ENCODE measurements at places on chromosomes 2 and 18.

GRCh38 chr2:185618625-185619024, 120.0 kb upstream of the FSIP2 start:
- no peak for DNase-seq

DNA sequence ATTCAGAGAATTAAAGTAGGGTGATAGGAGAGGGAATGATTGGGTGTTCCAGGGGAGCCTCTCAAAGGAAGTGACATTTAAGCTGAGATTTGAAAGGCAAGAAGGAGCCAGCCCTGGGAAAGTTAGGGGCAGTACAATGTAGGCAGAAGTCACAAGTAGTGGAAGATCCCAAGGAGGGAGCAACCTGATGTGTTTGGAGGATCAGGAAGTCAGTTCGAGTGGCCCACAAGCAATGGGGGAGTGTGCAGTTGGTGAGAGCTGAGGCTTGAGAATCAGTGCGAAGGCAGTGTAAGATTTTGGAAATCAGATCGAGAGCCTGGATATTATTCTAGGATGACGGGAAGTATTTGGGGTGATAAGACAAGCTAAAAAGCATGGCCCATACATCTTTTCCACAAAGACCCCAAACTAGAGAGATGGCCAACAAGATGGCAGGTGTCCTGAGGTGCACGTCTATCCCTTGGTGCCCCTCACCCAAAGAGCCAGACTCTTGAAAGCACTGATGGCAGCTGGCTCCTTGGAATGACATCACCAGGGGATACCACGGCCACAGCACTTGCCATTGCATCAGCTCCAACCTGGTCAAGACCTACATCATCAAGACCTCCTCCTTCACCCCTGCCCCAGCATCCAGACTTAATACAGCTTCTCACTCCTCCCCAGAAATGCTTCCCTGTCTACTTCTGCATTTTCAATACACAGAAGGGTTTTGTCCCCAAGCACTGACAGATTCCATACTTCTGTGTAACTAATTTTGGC, 127.3 kb downstream of the BCL2 start:
- DNase-seq, result no peak

DNA sequence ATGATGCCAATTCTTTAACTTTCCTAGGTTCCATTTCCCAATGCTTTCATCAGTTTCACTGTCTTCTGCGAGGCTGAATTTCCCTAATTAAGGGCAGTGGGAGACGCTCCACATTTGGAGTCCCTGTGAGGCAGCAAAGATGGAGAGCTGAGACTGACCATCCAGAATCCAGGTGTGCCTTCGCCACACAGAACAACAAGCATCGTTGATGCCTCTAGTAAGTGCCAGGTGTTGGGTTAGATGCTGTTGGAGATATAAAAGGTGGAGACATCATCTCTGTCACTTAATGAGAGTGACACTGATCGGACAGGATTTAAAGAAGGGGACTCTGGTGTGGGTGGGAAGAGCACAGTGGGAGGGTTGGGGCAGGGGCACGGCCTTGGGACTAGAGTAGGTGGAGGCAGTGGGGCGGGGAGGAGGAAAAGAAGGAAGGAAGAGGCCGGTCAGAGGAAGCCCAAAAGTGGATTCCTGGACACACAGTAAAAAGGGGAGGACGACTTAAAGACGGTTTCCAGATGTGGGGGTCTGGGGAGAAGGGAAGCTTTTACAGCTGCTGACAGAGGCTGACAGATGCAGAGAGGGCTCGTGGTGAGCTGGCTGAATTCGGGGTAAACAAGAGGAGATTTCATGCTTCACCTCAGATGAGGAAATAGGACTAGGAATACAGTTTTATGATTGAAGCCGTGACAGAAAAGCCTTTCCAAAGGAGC, 113.0 kb downstream of the BCL2 start:
- no peak for DNase-seq

- DNase-seq, result no peak
Observed at GRCh38 chr2:181077128-181077709, 96.8 kb downstream of the UBE2E3 start.

DNA sequence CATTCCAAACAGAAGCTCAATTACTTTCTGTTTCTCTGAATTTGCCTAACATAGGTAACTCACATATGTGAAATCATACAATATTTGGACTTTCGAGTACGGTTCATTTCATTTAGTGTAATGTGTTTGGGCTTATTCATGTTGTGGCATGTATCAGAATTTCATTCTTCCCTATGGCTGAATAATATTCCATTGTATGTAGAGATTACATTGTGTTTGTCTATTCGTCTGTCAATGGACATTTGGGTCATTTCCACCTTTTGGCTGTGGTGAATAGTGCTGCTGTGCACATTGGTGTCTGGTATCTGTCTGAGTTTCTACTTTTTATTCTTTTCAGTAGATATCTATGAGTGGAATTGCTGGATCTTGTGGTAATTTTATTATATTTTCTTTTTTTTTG, 43.9 kb downstream of the LBH start:
- DNase-seq, result no peak

GRCh38 chr2:104794441-104794840, 59.5 kb upstream of the POU3F3 start:
- no peak for DNase-seq

DNA sequence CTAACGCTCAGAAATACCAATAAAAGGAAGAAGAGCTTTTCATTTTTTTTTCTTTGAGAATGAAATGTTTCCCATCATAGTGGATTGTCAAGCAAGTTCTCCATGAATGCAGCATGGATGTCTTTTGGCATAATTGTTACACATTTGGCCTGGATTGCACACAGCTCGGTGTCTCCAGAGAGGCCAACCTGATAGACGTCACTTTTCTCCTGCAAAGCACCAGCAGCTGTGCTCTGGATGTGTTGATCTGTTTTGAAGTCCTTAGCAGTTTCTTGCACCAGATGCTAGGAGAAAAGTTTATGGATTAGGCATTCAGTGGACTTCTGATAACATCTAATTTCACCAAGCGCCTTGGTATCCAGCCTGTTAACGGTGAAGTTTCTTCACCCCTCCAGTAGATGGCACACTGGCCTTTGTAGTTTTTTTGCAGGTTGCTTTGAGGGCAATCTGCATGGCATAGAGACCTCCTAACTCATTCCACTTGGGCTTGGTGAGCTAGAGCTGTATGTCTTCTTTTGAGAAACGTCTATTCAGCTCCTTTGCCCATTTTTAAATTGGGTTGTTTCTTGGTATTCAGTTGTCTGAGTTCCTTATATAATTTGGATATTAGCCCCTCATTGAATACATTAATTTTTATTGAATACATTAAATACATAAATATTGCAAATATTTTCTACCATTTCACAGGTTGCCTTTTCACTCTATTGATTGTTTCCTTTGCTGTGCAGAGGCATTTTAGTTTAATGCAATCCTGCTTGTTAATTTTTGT, 59.7 kb downstream of the PTH2R start:
- no peak for DNase-seq

DNA sequence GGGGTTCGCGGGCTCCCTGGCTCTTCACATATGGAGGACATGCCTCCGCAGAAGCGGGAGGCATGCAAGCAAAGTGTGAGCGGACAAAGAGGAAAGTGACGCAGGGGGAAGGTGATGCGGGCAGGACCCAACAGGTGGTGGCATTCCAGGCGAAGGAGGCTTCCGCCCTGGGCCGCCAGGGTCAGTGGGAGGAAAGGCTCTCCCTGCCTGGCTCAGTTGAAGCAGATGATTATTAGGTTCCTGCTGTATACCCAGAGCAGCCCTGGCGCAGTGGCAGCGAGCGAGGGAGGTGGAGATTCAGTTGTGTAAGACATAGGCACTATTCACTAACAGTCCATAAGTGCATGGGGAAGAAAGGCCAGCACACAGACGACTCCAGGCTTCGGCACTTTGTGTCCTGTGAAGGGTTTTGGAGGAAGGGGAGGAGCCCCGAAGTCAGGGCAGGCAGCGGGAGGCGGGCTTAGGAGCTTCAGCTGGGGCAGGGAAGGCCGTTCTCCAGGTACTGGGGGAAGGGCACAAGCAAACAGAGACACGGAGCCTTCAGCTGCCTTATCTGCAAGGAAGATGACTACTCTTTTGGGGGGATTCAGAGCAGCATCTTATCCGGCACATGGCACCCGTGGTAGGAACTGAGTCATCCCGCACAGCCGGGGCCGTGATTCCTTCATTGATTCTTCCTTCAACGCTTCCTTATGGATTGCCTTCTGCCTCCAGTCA, 89.8 kb downstream of the TGOLN2 start:
- DNase-seq, result no peak

- no peak for DNase-seq
Observed at GRCh38 chr18:79580498-79581171, 99.0 kb upstream of the CTDP1 start.

DNA sequence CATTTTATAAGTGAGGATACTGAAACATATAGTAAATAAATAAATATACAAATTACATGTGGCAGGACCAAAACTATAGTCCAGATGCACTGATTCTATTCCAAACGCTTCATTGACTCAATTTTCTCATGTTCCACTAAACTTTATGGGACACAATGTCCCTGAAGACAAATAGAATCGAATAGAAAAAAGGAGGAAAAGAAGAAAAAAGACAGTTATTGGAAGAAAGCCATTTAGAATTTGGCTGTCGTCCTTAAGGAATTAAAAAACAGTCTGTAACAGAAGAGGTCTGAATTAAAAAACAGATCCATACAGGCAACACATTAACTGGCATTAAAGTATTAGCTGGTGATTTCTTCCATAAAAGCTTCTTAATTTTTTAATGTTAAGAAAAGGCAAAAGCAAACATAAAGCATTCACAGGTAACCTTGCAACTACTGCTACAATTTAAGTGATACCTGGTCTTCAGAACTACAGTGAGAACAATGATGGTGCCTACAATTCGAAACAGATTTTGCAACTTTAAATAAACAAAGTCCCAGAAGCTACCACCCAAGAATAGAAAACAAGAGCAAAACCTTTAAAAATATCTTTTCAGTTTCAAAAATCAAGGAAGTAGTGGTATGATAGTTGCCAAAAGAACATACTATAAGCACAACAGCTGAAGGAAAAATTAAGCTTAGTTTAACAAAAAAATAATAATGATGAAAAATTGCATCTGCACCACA, 17.4 kb upstream of the CHAC2 start:
- DNase-seq, result no peak

DNA sequence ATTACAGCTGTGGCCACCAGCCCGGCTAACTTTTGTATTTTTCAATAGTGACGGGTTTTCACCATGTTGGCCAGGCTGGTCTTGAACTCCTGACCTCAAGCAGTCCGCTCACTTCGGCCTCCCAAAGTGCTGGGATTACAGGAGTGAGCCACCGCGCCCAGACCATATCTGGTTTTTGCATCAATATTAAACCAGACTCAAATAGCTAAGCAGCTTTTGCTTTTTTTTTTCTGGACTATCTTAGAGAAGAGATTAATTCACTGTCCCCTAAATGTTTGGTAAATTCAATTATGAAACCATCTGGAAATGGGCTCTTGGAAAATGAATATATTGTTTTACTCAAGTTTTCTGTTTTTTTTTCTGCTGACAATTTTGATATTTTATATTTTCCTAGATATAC, 183.7 kb downstream of the DOK6 start:
- no peak for DNase-seq

- DNase-seq, result no peak
Observed at GRCh38 chr2:130918393-130918792, 81.7 kb downstream of the ARHGEF4 start.

- DNase-seq, result no peak
Observed at GRCh38 chr2:219627103-219628100, at the start of gene SLC4A3. Gene SLC4A3, plus strand, starts transcription at chr2:219627630. Its CDS starts 363 bp downstream, at chr2:219627993.

GRCh38 chr18:8056723-8057122, 489.6 kb downstream of the PTPRM start:
- DNase-seq, result no peak

Data from CD4-positive, alpha-beta T cell (primary cell).